HFF-Myc (cell line): ENCODE measurements at places on chromosomes 3 and 15.

DNA sequence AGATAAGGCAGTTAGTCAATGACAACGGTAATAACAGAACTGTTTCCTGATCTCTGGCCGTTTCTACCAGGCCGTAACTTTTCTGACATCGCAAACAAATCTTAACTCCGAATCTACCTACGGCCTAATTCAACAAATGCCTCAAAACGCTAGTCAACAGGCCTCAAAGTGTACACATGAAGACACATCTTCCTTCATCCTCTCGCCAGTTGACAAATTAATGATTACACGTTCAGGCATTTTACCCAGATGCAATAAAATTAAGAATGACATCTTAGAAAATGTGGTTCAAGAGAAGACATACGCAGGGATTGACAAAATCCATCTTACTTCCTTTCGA, 1.5 kb downstream of the SFMBT1 start:
- no peak for DNase-seq

- DNase-seq, result no peak
Measured at GRCh38 chr15:65937476-65937875, 68.2 kb downstream of the RAB11A start.

- no peak for DNase-seq
Measured at GRCh38 chr3:127479449-127479848, 111.1 kb downstream of the TPRA1 start.

DNA sequence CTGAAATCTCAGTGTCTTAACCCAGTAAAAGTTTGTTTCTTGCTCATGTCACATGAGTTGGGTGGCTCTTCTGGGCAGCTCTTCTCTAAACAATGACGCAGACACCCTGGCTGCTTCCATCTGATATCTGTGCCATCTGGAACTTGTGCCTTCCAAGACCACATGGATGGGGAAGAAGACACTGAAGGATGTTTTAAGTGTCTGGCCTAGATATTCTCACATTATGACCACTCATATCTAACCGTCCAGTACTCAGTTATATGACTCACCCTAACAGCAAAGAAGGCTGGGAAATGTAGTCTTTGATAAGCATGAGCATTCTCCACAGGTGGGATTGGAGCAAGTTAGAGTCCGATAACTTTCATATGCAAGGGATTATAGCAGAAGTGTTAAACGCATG, 66.4 kb downstream of the RYR3 start:
- DNase-seq, result no peak

GRCh38 chr3:141465221-141465620, 21.6 kb upstream of the RASA2 start:
- DNase-seq, result no peak
